Upper lobe of left lung (tissue), 6 donors: ENCODE measurements at places on chromosomes 7 and 10.

GRCh38 chr10:98919899-98920298, 315.8 kb downstream of the HPSE2 start:
- DNase-seq, result no peak
- H3K36me3 ChIP-seq, result no peaks in the 10 kb centered on the region
- no peaks in the 10 kb centered on the region for H3K27me3 ChIP-seq

- no peaks in the 10 kb centered on the region for H3K36me3 ChIP-seq
- H3K27ac ChIP-seq, result no peak overlapping the region
- H3K4me1 ChIP-seq, result no peaks in the 10 kb centered on the region
- no peaks in the 10 kb centered on the region for H3K27me3 ChIP-seq
- DNase-seq, result no peak
- H3K4me3 ChIP-seq, result no peak overlapping the region
Observed at GRCh38 chr7:49789736-49790135, 16.3 kb downstream of the VWC2 start.

DNA sequence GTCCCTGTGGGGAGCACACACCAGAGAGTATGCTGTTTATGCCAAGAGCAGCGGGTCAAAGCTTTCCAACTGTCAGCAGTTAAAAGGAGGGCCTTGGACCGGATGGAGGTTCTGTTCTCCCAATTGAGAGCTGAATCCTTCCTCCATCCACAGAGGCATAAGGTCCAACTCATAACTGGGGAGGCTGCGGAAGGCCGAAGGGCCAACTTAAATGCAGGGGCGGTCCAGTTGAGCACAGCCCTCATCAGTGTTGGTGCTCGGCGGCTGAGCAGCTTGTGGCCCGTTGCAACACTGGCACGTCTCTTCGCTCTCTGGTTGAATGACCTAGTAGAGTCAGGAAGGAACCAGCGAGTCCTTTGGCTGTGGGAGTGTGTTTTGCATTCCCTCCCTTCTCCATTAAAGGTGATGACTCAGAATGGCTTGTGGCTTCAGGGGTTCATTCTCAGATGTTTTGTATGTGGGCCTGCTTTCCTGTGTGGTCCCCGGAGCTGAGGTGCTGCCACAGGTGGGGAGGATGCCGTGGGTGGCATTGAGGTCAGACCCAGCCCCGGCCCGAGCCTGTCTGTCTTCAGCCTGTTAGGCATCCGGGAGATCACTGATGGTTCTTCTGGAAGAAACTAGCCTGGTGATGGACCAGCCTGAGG, 44.8 kb upstream of the DMBT1 start:
- no peaks in the 10 kb centered on the region for H3K4me1 ChIP-seq
- no peaks in the 10 kb centered on the region for H3K27me3 ChIP-seq
- no peak overlapping the region for H3K4me3 ChIP-seq
- peaks cover 18% of the 10 kb centered on the region for H3K36me3 ChIP-seq

DNA sequence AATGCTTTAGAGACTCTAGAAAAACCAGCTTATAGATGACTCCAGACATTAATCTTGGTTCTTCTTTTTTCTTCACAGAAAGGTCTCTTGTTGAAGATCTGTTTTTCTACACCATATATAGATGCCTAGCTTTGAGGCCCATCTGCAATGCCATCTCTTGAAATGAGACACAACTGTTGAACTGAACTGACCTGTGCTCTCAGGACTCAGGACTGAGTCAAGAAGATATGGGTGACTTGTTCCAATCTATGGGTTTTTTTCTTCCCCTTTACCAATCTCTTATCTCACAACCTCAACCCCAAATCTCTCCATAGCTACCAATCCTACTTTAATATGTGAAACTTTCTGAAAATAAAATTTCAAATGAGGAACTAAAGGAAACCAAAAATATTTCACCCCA, 194.7 kb downstream of the SNX13 start:
- no peaks in the 10 kb centered on the region for H3K36me3 ChIP-seq
- no peaks in the 10 kb centered on the region for H3K27me3 ChIP-seq
- H3K27ac ChIP-seq, result no peak overlapping the region

GRCh38 chr7:127582361-127582760, 3.0 kb downstream of the GCC1 start:
- no peaks in the 10 kb centered on the region for H3K27me3 ChIP-seq
- no peak overlapping the region for H3K4me3 ChIP-seq
- peaks cover 35% of the 10 kb centered on the region for H3K4me1 ChIP-seq
- no peak overlapping the region for H3K27ac ChIP-seq

GRCh38 chr7:4025694-4026615, 656.1 kb upstream of the FOXK1 start:
- H3K36me3 ChIP-seq, result no peaks in the 10 kb centered on the region
- no peaks in the 10 kb centered on the region for H3K4me1 ChIP-seq
- no peak overlapping the region for H3K27ac ChIP-seq
- no peak for DNase-seq
- no peak overlapping the region for H3K4me3 ChIP-seq
- H3K27me3 ChIP-seq, result no peaks in the 10 kb centered on the region

DNA sequence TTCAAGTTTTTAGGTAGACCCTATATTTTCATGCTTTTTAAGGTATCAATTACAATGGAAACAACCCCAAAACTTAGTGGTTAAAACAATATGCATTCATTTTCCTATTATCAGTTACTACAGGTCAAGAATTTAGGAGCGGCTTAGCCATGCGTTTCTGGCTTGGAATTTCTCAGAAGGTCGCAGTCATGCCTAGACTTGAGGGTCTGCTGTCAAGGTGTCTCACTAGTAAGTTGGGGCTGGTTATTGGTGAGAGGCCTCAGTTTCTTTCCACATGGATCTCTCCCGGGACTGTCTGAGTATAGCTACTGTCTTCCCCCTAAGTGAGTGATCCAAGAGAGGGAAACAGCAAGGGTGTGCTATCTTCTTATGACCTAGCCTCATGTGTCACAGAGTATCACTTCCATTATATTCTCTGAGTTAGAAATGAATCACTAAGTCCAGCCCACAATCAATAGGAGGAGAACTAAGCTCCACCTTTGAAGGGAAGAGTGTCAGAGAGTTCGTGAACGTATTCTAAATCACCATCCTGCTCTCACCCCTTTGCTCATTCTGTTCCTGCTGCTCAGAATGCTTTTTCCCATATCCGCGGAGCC, 80.5 kb downstream of the RTKN2 start:
- H3K4me1 ChIP-seq, result no peaks in the 10 kb centered on the region
- no peaks in the 10 kb centered on the region for H3K27me3 ChIP-seq
- H3K27ac ChIP-seq, result no peak overlapping the region
- no peaks in the 10 kb centered on the region for H3K36me3 ChIP-seq
- H3K4me3 ChIP-seq, result no peak overlapping the region
- DNase-seq, result no peak

- no peaks in the 10 kb centered on the region for H3K36me3 ChIP-seq
- no peaks in the 10 kb centered on the region for H3K27me3 ChIP-seq
- no peak for DNase-seq
- H3K4me1 ChIP-seq, result no peaks in the 10 kb centered on the region
- H3K4me3 ChIP-seq, result no peak overlapping the region
Observed at GRCh38 chr7:27364344-27364758, 121.7 kb downstream of the EVX1 start.

DNA sequence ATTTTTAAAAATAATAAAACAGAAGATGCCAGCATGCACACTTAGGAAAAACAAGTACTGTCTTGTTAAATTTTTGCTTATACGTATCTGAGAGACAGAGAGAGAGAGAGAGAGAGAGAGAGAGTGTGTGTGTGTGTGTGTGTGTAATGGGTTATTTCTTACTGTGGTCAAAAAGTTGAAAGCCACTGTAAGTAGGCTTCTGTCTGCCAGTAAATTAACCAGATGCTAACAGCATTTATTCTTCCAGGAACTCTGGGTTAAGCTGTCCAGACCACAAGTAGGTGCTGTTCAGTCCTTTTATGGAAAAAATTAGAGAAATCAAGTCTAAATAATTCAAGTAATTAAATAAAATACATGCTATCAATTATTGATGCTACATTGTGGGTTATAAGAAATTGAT, 39.7 kb downstream of the RNF32 start:
- no peaks in the 10 kb centered on the region for H3K4me1 ChIP-seq
- no peak for DNase-seq
- no peaks in the 10 kb centered on the region for H3K27me3 ChIP-seq
- H3K27ac ChIP-seq, result no peak overlapping the region
- H3K4me3 ChIP-seq, result no peak overlapping the region
- peaks cover 42% of the 10 kb centered on the region for H3K36me3 ChIP-seq

DNA sequence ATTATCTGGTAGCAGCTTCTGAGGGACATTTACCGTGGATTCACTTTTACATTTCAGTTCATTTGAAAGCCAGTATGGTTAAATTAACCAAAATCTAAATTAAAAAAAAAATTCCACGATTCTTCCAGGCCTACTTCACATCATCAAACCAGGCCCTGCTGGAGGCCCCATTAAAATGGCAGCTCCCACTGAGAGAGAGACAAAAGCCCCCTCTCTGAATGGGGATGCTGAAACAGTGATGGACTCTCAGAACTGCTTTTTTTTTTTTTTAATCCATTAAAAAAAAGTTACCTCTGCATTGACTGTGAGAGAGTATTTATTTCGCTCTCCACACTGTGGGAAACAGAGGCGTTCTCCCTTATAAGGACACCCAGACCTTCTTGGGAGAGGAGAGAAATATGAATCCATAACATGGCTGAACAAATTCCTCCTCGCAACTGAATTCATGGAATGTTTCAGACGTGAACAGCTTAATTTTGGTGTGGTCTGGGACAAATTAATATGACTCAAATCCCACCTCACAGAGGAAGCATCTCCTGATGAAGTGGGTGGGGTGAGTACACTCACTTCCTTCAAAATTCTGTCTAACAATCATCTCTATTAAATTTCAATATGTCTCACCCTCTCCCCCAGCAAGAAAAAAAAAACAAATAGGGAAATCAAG, 73.5 kb downstream of the SAMD9 start:
- no peaks in the 10 kb centered on the region for H3K27me3 ChIP-seq
- no peaks in the 10 kb centered on the region for H3K36me3 ChIP-seq
- no peak overlapping the region for H3K27ac ChIP-seq
- no peaks in the 10 kb centered on the region for H3K4me1 ChIP-seq

DNA sequence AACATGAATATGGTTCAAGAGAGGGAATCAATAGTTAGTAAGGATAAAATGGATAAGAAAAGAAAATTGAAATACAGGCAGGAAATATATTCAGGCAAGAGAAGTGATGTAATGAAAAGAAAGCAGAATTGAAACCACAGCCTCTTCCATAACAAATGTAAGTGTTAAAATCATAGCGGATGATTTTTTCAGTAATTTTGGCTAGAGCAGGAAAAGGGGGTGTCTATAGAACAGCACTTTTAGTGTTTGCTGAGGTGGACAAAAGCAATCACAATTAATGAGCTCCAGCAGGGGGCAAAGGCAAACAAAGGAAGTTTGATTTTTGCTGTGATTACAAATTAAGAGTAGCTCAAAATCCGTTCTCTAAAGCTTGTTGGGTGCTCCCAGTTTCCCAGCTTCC, 79.0 kb downstream of the TRIL start:
- H3K4me1 ChIP-seq, result no peaks in the 10 kb centered on the region
- no peak for DNase-seq
- no peak overlapping the region for H3K27ac ChIP-seq
- no peak overlapping the region for H3K4me3 ChIP-seq
- H3K27me3 ChIP-seq, result no peaks in the 10 kb centered on the region
- H3K36me3 ChIP-seq, result no peaks in the 10 kb centered on the region

DNA sequence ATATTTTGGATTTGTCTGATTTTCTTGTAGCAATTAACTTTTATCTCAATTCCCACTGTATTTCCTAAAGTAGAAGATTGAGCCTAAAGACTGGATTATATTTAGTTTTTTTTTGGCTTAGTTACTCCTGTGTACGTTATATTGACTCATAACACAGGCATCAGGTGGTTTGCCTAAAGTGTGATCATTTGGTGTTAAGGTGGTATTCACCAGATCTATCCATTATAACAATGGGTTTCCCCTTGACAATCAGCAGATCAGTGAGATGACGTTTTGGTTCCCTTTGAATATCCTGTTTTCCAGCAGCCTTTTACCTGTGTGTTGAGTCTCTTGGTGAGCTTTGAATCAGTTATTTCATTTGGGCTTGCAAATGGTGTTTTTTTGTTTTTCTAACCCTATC, 18.1 kb downstream of the MAPK8 start:
- no peak overlapping the region for H3K27ac ChIP-seq
- H3K4me1 ChIP-seq, result no peaks in the 10 kb centered on the region
- H3K4me3 ChIP-seq, result no peak overlapping the region
- H3K27me3 ChIP-seq, result no peaks in the 10 kb centered on the region
- no peaks in the 10 kb centered on the region for H3K36me3 ChIP-seq

GRCh38 chr7:91519241-91520158, 255.3 kb downstream of the FZD1 start:
- no peaks in the 10 kb centered on the region for H3K27me3 ChIP-seq
- DNase-seq, result no peak
- H3K4me1 ChIP-seq, result no peaks in the 10 kb centered on the region
- no peaks in the 10 kb centered on the region for H3K36me3 ChIP-seq
- no peak overlapping the region for H3K27ac ChIP-seq

- peak overlapping the region; percentile 83 for H3K27ac ChIP-seq
- H3K4me1 ChIP-seq, result peaks cover 5% of the 10 kb centered on the region
- H3K27me3 ChIP-seq, result no peaks in the 10 kb centered on the region
- peak; percentile 64 for DNase-seq
Observed at GRCh38 chr7:51314726-51315125, 1.9 kb downstream of the COBL start.

DNA sequence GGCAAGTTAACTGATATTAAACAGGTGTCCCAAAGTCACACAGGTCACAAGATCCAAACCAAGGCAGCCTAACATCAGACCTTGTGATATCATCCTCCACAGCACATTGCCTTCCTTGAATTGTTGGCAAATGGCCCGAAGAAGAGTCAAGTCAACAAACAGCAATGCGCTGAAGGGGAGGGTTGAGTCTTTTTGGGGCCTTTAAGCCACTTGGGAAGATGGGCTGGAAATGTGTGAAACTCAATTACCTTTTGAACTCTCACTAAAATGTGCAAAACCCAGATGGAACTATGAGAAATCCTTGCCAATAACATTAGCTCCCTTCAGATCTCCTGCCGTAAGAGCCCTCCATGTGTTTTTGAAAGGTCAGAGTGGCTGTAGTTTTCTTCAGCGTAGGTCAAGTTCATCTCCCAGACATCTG, 47.9 kb upstream of the STK17A start:
- H3K4me3 ChIP-seq, result no peak overlapping the region
- no peaks in the 10 kb centered on the region for H3K27me3 ChIP-seq
- no peak for DNase-seq
- H3K36me3 ChIP-seq, result no peaks in the 10 kb centered on the region
- no peaks in the 10 kb centered on the region for H3K4me1 ChIP-seq

DNA sequence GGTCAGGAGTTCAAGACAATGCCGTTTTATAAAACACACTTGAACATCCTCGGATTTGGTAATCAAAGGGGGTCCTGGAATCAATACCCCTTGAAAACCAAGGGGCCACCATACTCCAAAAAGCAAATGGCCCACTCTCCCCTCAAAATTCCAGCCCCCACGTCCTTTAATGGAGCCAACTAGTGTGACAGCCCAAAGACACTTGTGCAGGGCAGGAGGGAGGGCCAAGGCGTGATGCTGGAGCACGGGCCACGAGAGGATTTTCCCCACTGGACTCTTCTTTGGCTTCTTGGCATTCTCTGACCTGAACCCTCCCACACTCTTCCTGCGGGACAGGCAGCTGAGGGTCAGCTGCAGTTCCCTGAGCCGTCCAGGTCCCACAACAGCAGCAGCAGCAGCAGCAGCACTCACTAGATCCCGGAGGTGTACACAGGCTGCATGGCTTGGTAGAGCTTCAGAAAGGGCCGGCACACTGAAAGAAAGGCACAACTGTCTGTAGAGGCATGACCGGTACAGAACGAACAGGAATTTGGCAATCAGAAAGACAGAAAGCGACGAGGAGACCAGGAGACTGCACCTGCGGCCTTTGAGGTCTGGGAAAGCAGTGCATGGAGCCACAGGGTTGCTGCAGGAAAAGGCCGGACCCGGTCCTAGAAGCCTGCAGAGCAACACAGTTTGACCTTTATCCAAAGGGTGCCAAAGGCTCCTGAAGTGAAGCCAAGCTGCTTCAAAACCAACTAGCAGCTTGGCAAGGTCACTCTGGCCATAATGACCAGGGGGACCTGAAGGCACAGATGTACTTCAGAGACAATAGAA, 168.2 kb downstream of the TNS3 start:
- H3K4me1 ChIP-seq, result no peaks in the 10 kb centered on the region
- H3K27me3 ChIP-seq, result no peaks in the 10 kb centered on the region
- DNase-seq, result no peak
